ENCODE measurements at places on chromosomes 7 and 10.

DNA sequence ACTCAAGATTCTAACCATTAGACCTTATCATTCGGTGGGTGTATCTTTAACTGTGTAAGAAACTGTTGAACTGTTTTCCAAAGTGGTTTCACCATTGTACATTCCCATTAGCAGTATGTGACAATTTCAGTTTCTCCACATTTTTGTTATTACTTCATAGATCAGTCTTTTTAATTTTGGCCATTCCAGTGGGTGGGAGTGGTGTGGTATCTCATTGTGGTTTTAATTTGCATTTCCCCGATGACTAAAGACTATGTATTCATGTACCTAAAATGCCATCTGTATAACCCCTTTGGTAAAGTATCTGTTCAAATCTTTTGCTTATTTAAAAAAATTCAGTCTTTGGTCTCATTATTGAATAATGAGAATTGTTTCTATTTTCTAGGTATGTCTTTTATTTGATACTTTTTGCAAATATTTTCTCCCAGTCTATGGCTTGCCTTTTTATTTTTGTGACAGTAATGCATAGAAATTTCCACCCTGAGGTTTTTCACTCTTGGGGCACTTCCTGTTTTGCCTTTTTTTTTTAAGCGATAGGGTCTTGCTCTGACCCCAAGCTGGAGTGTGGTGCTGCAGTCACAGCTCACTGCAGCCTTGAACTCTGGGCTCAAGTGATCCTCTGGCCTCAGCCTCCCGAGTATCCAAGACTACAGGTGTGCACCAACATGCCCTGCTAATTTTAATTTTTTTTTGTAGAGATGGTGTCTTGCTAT is 141.1 kb upstream of the ITGB1 start:
- no peak for DNase-seq

DNA sequence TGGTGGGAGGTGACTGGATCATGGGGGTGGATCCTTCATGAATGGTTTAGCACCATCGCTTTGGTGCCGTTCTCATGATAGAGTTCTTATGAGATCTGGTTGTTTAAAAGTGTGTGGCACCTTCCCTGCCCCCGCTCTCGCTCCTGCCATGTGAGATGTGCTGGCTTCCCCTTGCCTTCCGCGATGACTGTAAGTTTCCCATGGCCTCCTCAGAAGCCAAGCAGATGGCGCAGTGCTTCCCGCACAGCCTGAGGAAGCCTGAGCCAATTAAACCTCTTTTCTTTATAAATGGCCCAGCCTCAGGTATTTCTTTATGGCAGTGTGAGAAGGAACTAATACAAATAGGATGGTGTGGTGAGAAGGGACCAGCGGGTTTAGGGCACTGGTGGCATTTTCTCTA is 243.3 kb upstream of the CELF2 start:
- no peak for DNase-seq

GRCh38 chr7:108347616-108348015 is 108.6 kb downstream of the NRCAM start:
- DNase-seq, result peak; percentile 82

DNA sequence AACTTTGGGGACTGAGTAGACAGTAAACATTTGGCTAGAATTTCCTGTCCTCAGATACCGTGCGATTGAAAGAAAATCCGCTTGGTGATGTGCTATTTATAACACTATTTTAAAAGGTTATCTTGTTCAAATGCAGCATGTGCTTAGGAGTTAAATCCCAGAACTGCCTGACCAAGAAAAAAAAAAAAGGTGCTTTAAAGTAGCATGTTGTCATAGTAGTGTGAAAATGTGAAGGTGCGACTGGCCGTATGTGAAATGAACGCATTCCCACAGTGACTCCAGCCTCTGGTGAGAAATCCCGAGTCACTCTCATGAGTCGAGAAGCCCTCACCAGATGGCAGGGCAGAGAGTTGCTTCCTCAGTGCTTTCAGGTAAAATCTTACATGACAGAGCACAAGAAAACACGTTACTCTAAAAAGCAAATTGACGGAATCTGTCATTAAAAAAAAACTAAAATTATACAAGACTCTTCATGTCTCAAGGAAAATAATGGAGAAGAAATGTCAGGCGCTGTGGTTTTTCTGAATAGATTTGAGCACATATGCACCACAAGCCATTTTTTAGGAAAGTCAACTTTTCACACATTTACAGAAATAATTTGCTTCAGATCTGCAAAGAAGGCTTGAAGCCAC is 18.4 kb upstream of the KLF6 start:
- DNase-seq, result no peak

GRCh38 chr10:102309236-102309635 is 63.9 kb downstream of the GBF1 start:
- no peak for DNase-seq

GRCh38 chr10:89523274-89523673 is 12.1 kb downstream of the SLC16A12 start:
- DNase-seq, result peak; percentile 23

GRCh38 chr7:27958933-27959548 is 219.1 kb downstream of the TAX1BP1 start:
- DNase-seq, result no peak

DNA sequence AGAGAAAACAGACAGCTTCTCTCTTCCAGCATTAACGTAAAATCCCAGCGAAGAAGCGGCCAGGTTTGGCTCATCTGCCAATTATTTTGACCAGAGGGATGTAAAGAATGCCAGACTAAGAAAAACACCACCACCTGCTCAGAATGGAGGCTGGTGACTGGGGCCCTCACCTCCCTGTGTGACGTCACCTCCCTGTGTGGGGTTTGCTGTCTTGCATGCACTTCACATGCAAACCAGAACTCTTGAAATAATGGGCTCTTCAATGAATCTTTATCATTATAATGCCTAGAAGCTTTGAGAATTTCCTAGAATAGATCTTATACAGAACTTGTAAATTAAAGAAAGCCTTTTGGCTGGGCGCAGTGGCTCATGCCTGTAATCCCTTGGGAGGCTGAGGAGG is 101.8 kb upstream of the WAC start:
- DNase-seq, result no peak

- no peak for DNase-seq
Observed at GRCh38 chr7:149775176-149775556, 1.8 kb upstream of the ZNF467 start.

DNA sequence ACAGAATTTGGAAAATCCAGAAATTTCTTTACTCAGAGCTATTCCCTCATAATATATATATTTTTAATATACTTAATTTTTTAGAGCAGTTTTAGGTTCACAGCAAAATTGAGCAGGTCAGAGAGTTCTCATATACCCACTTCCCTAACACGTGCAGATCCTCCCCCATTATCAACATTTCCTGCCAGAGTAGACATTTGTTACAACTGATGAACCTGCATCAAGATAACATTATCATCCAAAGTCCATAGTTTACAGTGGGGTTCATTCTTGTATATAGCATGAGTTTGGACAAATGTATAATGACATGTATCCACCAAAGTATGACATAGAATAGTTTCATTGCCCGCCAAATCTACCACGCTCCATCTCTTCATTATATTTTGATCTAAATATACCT is 170.0 kb downstream of the PTEN start:
- no peak for DNase-seq

- DNase-seq, result no peak
Observed at GRCh38 chr10:63702092-63702491, 180.9 kb downstream of the REEP3 start.

DNA sequence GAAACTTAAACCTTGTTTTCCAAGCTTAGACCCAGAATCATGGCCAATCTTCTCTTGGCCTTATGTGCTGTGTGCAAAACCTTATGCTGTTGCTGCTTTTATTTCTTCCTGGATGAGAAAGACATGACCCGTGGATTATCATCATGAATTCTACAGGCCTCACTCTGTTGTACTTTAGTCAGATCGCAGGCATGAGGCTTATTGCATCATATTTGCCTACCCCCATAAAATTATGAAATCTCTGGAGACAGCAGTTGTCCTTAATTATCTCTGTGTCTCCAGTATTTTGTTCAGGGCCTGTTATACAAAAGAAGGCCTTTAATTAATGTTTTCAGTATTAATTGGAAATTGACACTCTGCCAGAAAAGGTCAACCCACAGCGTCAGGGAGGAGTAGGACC is 71.6 kb downstream of the PLCE1 start:
- DNase-seq, result peak; percentile 34

DNA sequence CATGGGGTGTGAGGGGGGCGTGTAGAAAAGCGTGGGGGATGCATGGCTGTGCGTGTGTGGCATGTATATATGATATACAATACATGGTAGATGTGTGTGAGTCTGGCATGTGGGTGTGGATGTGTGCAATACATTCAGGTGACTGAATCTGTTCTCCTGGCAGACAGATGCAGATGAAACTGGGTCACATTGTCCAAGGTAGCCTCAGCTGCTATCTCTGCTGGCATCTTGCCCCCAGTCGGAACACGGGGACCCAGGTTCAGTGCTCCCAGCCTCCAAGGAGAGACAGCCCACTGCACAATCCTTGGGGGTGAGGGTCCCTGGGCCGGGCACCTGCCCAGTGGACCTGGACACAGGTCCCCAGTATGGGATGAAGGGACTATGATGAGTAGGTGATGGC is 12.4 kb upstream of the SRRM3 start:
- no peak for DNase-seq

- DNase-seq, result no peak
Observed at GRCh38 chr10:119405520-119405807, 137.1 kb downstream of the RGS10 start.

DNA sequence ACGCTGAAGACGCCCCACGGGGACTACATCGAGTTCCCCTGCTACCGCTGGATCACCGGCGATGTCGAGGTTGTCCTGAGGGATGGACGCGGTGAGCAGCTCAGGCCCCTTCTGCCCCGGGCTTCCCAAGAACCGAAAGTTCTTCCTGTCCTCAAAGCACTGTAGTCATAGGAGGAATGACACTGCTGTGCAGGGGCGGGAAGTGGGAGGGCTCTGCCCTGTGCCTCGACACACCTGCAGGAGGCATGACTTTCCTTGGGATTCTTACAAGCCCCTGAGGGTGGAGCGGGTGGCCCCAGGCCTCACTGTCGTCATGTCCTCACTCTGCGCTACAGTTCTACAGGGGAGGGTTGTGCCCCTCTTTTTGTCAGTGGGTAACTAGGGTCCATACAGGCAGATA is 8.6 kb downstream of the ALOX5 start:
- no peak for DNase-seq

DNA sequence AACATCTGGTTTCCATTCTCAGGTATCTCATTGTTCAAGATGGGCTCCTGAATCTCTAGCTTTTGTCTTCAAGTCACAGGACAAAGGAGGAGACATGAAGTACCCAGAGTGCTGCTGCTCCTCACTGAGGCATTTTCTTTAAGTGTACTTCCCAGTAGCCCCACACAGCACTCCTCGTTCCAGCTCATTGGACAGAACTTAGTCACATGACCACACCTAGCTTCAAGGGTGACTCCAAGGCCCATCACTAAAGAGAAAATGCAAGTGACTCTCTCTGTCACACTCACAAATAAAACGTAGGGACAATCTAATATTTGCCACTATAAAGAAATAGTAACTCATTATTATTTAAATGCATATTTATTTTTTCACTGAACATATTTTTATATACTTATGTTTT is 58.3 kb upstream of the NEUROD6 start:
- DNase-seq, result no peak

- DNase-seq, result no peak
Observed at GRCh38 chr10:107072028-107072427, 92.5 kb downstream of the SORCS1 start.

DNA sequence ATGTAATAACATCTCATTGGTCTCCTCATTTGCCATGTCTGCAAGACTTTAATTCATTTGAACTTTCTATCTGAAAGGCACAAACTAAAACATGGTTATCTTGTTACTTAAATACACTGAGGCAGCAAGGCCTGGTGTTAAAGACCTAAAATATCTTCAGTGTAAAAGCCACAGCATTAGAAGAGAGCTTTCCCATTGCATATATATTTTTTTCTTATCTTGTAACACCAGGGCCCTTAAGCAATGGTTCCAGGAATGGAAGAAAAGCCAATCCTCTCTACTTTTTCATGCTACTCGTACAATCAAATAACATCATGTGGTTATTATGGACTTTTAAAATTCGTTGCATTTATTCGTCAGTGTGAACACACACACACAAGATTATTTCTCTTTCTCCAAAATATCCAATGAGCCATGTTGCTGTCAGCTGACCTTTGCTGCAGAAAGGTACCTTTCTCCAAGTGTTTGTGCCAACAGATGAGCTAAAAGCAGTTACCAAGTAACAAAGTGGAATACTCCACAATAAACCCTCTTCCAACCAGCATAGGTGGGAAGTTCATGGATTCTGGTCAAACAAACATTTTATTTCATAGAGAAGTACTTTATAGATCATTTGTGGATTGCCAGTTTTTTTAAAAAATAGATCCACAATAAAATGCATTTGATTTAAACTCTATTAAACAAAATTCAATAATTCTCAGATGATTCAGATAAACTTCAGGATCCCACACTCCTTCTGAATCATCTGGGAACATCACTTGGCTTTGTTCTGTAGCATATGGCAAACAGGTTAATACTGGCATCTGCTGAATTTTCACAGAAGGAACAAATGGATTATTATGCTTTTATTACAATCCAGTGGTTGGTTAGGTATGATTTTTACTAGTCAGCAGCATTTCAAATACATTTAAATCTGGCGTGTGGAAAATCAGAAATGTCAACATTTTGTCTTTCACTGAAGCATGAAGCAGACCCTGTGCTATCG is 63.3 kb upstream of the AGBL3 start:
- DNase-seq, result no peak

GRCh38 chr7:134440067-134440466 is 18.8 kb downstream of the AKR1B1 start:
- no peak for DNase-seq

DNA sequence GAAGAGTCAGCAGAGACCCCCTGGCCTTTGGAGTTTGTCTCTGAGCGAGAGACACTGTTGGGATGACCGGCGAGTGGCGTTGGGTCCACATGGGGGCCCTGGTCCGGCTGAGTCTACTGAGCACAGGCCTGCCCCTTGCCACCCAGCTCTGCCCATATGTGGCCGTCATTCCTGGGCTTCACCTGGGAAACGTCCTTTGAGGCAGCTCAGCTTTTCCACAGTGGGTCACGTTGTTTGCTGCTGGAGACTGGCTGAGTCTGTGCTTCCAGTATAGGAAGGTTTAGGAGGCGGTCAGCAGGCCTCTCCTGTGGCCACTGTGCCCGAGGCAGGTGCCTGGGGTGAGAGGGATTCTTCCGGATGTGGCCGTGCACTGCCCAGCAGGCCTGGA is 17.1 kb downstream of the ADAM8 start:
- no peak for DNase-seq

GRCh38 chr7:77199013-77199966 is at the start of gene FGL2:
Gene FGL2 (minus strand): TSS chr7:77199819. CDS start chr7:77199793, 26 bp downstream.
- DNase-seq, result peak; percentile 85

DNA sequence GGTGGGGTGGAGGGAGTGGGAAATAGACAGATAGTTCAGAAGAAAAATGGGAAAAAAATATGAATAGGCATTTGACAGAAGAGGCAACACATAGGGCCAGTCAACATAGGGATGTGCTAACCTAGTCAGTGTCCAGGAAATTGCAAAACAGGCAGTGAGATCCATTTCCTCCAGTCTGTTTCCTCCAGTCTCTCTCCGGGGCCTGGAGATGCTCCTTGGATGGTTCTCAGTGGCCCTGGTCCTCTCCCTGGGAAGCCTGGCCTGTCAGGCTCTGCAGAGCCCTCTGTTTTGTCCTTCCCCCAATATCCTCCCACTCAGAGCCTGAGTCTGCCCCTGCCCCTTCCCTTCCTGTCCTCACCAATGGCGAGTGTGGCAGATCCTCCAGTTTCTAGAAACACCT is 52.6 kb downstream of the SYPL1 start:
- DNase-seq, result no peak

GRCh38 chr7:1567049-1567771 is 2.6 kb downstream of the PSMG3 start:
- peak; percentile 62 for DNase-seq
